Vagina (tissue), 2 donors: ENCODE measurements at places on chromosomes 5 and 9.

DNA sequence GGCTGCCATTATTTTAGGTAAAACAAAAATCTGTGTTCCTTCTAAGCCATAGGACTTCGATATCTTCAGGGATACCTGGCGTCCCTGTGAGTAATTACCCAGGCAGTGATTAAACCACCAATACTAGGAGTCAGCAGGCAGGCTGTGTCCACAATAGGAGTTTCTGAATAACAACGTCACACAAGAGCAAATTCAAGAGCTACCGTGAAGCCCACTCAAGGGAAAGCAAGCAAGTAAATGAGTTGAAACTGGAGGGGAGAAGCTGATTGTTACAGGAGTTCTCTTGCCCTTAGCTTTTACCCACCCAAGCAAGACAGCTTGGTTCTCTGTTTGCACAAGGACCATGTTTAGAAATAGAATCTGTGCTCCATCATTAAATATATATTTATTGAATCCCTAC lies 50.8 kb downstream of the SEMA5A start:
- DNase-seq = no peak

DNA sequence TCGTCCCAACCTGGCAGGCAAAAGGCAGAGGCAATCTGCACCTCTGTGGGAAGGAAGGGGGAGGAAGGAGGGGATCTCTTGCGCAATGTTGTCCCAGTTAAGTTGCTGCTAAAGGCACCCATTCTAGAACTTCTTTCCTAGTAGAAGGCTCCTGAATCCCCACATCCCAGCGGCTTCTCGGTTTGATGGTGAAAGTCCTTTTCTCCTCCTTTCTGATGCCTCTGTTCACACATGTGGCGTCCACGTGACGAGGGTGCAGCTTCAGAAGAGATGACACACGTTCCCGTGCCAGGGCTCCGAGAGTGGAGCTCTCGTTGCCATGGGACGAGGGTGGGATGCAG lies 96.9 kb upstream of the FCN2 start:
- no peak for DNase-seq

GRCh38 chr5:133377736-133378135 lies 234.6 kb downstream of the FSTL4 start:
- no peak for DNase-seq

DNA sequence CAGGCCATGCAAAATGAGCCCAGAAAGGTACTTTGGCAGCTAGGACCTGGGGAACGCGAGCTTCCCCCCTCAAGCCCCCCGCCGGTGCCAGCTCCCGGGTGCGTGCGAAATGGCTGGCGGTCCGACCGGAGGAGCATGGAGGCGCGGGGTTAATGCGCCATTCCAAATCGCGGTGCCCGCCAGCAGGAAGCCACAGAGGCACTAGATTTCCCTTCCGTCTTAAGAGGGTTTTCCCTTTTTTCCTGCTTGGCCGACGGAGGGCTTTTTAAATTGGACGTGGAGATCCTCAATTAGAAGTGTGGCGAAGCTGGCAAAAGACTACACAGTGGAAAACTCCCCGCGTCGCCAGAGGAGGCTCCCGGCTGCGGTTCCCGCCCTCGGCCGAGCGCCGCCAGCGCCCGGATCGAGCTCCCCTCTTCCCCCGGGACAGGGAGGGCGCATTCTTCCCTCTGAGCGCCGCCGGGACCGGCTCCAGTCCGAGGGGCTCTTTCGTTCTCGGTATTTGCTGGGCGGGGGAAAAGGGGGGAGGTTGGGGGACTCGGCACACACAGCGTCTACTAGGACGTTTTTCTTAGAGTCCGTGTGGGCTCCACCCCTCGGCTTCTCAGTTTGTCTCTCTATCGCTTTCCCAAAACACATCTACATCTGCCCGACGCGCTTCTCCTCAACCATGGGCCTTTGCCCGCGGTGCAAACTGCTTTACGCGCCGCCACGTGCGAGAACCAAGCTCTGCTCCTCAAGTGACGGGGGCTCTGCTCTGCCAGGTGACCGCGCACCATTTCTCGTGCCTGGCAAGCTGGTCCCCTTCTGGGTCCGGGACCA lies 3.0 kb downstream of the GDNF start:
- DNase-seq = no peak

GRCh38 chr9:113547501-113547900 lies 84.0 kb downstream of the RGS3 start:
- DNase-seq = no peak

DNA sequence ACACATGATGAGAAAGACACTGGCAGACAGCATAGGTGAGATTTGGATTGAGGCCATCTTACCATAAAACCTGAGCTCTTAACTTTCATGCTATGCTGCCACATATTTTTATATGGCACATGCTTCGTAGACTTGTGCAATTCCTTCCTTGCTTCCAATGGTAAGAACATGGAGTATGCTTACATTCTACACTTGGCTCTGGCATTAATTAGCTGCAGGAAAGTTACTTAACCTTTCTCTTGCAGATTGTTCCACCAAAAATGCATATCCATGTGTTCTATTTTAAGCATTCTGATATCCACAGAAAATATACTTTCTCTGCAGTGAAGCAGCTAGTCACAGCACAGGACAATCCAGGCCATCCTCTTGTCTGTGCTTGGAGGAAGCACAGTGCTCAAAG lies 119.4 kb downstream of the MPDZ start:
- DNase-seq = no peak

- no peak for DNase-seq
Measured at GRCh38 chr5:98428806-98429205, 344.7 kb upstream of the RGMB start.
